Keratinocyte (primary cell): ENCODE measurements at places on chromosomes 1 and 21. TPM values are rescaled to one million over a fixed set of nuclear protein-coding genes. Genes with fewer than 3 reads are reported as not detected.

The ETV3 gene
- polyA plus RNA-seq = 16.7 to 22.3 TPM (median 21.2 TPM) in 3 replicates

The TSPAN1 gene
- polyA plus RNA-seq = 312 to 376 TPM (median 362 TPM) in 3 replicates

The C1orf87 gene
- polyA plus RNA-seq = not detected in 3 replicates

The B4GALT2 gene
- polyA plus RNA-seq = 39.6 to 60.7 TPM (median 50.4 TPM) in 3 replicates

The ZNF669 gene
- 3.8 to 4.5 TPM (median 4.5 TPM) in 3 replicates for polyA plus RNA-seq

The ADAMTS4 gene
- 0.22 to 0.36 TPM (median 0.35 TPM) in 3 replicates for polyA plus RNA-seq

The ADAMTSL4 gene
- polyA plus RNA-seq = 7.0 to 22.8 TPM (median 7.0 TPM) in 3 replicates

The FCAMR gene
- not detected in 3 replicates for polyA plus RNA-seq

The LCE3D gene
- polyA plus RNA-seq = 1.2 to 9.1 TPM (median 4.4 TPM) in 3 replicates

The NCAM2 gene
- polyA plus RNA-seq = 0.02 to 0.23 TPM (median 0.16 TPM) in 3 replicates

The SH2D2A gene
- 1.9 to 4.5 TPM (median 2.5 TPM) in 3 replicates for polyA plus RNA-seq

The SPRR2G gene
- 0.73 to 6.2 TPM (median 3.3 TPM) in 3 replicates for polyA plus RNA-seq

DNA sequence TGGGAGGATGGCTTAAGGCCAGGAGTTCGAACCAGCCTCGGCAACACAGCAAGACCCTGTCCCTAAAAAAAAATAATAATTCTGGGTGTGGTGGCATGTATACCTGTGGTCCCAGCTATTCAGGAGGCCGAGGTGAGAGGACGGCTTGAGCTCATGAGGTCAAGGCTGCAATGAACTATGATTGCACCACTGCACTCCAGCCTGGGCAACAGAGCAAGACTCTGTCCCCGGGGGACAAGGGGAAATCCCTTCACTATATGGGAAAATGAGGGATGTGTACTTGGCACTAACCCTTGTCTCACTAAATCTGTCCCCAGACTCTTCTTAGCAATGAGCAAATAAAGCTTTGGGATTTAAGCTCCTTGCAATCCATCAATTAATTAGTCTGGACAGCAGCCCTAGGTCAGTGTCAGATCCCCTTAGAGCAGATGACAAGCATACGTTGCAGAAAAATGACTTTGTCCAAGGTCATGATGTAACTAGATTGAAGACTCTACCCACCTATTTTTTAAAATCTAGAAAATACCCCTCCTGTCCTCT, 9.4 kb downstream of the KDM5B start:
- peaks cover 10% of the 10 kb centered on the region for H3K36me3 ChIP-seq
- DNase-seq = no peak
- no peak overlapping the region for H3K27ac ChIP-seq
- H3K27me3 ChIP-seq = no peaks in the 10 kb centered on the region

- H3K27ac ChIP-seq = no peak overlapping the region
- H3K4me3 ChIP-seq = no peak overlapping the region
- H3K4me1 ChIP-seq = peaks cover 12% of the 10 kb centered on the region
- H3K36me3 ChIP-seq = no peaks in the 10 kb centered on the region
- H3K27me3 ChIP-seq = no peaks in the 10 kb centered on the region
- DNase-seq = no peak
Observed at GRCh38 chr1:48931506-48932192, 155.0 kb upstream of the BEND5 start.

DNA sequence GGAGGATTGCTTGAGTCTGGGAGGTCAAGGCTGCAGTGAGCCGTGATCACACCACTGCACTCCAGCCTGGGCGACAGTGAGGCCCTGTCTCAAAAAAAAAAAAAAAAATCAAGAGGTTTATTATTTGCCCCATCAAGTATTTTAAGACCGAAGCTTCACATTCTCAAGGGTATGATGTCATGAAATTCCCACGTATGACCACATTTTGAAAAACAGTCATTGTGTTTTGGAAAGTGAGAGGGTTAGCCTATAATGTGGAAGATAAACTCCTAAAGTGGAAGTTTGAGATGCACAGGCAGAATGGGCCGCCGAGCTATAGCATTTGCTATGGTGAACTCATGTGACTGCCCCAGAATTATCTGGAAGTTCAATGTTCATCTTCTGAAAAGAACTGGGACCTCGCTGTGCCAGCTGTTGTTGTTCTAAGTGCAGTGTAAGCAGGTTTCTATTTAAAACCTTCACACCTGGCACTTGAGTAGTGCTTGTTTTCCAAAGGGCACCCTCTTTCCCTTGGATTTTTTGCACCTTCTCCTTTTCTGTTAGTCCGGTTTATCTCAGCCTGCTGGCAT, 96.9 kb upstream of the SLC25A33 start:
- no peak overlapping the region for H3K27ac ChIP-seq
- H3K4me1 ChIP-seq = peaks cover 49% of the 10 kb centered on the region
- no peak overlapping the region for H3K4me3 ChIP-seq
- no peak for DNase-seq
- no peaks in the 10 kb centered on the region for H3K36me3 ChIP-seq
- no peaks in the 10 kb centered on the region for H3K27me3 ChIP-seq

- H3K27me3 ChIP-seq = peaks cover 9% of the 10 kb centered on the region
- no peaks in the 10 kb centered on the region for H3K36me3 ChIP-seq
- no peak overlapping the region for H3K4me3 ChIP-seq
Observed at GRCh38 chr21:37530901-37531351, 164.4 kb downstream of the DYRK1A start.

- H3K4me3 ChIP-seq = peak overlapping the region; percentile 78
- peaks cover 18% of the 10 kb centered on the region for H3K4me1 ChIP-seq
- no peaks in the 10 kb centered on the region for H3K27me3 ChIP-seq
- DNase-seq = no peak
- peak overlapping the region; percentile 81 for H3K27ac ChIP-seq
Observed at GRCh38 chr1:227733751-227734545, 1.2 kb downstream of the JMJD4 start.

DNA sequence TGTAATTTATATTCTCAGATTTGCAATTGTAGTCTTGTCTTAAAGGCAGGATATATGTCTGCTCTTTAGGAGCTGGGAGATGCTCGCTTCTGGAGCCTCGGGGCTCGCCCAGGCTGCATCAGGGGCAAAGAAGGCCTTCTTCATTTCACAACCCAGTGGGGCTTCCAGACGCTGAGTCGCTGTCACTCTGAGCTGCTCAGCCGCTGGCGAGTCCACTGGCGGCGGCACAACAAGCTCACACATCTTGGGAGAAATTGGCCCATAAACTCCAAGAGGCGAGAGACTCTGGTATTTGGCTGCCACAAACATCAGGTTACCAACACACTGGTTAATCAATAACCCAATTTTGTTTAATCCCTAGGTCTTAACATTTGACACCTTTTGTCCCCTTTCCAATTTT, 216.6 kb downstream of the ATG4C start:
- no peaks in the 10 kb centered on the region for H3K4me1 ChIP-seq
- peaks cover 9% of the 10 kb centered on the region for H3K27me3 ChIP-seq
- no peak for DNase-seq
- H3K36me3 ChIP-seq = no peaks in the 10 kb centered on the region
- no peak overlapping the region for H3K27ac ChIP-seq
- no peak overlapping the region for H3K4me3 ChIP-seq

DNA sequence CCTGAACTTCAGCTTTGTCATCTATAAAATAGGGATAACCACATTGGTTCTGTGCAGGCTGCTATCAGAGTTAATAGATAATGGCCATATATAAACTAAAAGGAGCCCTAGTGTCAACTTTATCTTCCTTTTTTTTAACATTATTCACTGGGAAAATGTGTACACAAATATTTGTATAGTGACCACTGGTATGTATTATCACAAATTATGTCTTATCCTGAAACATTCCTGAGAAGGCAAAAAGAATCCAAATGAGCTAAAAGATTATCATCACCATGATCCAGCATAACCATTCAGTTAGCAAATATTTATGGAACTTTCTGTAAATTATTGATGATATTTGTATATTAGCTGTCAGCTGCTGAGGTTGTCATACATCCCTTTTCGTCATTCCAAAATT, 16.6 kb downstream of the ANGPTL3 start:
- no peak for DNase-seq
- H3K4me3 ChIP-seq = no peak overlapping the region
- H3K36me3 ChIP-seq = no peaks in the 10 kb centered on the region
- H3K4me1 ChIP-seq = no peaks in the 10 kb centered on the region
- H3K27me3 ChIP-seq = no peaks in the 10 kb centered on the region

- DNase-seq = no peak
- H3K4me1 ChIP-seq = peaks cover 3% of the 10 kb centered on the region
- no peak overlapping the region for H3K27ac ChIP-seq
- H3K27me3 ChIP-seq = no peaks in the 10 kb centered on the region
- peaks cover 10% of the 10 kb centered on the region for H3K36me3 ChIP-seq
- H3K4me3 ChIP-seq = no peak overlapping the region
Observed at GRCh38 chr1:151158326-151158725, 1.9 kb downstream of the TNFAIP8L2 start.

DNA sequence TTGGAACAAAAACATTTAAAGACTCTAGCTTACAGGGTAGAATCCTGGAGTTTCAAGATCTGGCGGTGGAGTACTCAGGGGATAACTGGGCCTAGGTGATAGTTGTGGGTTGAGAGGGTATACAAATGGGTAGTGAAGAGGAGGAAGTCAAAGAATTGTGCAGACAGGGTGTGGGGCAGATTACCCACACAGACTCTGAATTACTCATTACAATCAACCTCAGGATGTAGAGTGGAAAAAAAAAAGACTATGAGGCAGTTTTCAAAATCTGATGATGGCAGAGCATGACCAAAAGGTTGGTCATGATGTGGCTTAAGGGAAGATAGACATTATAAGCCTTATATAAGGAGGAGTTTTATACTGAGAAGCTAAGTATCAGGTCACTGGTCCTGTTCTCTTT, 44.1 kb upstream of the GLIS1 start:
- no peaks in the 10 kb centered on the region for H3K27me3 ChIP-seq
- H3K36me3 ChIP-seq = peaks cover 4% of the 10 kb centered on the region
- H3K4me1 ChIP-seq = no peaks in the 10 kb centered on the region
- H3K27ac ChIP-seq = no peak overlapping the region
- H3K4me3 ChIP-seq = no peak overlapping the region

- H3K27ac ChIP-seq = peak overlapping the region; percentile 40
- no peak for DNase-seq
- H3K4me3 ChIP-seq = no peak overlapping the region
- peaks cover 14% of the 10 kb centered on the region for H3K36me3 ChIP-seq
- no peaks in the 10 kb centered on the region for H3K27me3 ChIP-seq
Observed at GRCh38 chr21:25967181-25967900, 203.2 kb downstream of the APP start.

DNA sequence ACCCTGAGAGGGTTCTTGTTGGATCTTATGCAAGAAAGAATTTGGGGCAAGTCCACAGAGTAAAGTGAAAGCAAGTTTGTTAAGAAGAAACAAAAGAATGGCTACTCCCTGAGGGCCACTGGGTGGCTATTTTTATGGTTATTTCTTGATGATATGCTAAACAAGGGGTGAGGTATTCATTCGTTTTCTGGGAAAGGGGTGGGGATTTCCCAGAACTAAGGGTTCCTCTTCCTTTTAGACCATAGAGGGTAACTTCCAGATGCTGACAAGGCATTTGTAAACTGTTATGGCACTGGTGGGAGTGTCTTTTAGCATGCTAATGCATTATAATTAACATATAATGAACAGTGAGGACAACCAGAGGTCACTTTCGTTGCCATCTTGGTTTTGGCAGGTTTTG, 18.2 kb upstream of the IFI6 start:
- H3K4me3 ChIP-seq = no peak overlapping the region
- no peaks in the 10 kb centered on the region for H3K36me3 ChIP-seq

DNA sequence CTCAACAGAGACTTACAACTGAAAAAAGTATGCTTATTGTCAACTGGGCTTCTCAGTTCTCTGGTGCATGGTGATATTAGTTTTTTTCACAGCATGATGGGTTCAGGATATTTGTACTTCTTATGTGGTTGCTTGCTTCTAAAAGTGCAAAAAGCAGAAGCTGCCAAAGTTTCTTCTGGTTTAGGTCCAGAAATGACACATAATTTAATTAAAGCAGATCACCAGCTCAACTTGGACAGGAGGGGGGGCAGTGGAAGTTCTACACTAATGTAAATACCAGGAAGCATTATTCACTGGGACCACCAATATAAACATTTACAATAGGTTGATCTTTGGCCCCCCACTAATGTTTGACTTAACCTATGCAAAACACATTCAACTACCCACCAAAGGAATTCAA, 354.8 kb upstream of the BRINP3 start:
- no peaks in the 10 kb centered on the region for H3K36me3 ChIP-seq
- H3K4me3 ChIP-seq = no peak overlapping the region
- no peaks in the 10 kb centered on the region for H3K27me3 ChIP-seq
- no peak for DNase-seq

- H3K4me3 ChIP-seq = no peak overlapping the region
- no peak for DNase-seq
- H3K36me3 ChIP-seq = no peaks in the 10 kb centered on the region
- H3K4me1 ChIP-seq = no peaks in the 10 kb centered on the region
Observed at GRCh38 chr1:228218513-228219244, 10.8 kb downstream of the OBSCN start.

DNA sequence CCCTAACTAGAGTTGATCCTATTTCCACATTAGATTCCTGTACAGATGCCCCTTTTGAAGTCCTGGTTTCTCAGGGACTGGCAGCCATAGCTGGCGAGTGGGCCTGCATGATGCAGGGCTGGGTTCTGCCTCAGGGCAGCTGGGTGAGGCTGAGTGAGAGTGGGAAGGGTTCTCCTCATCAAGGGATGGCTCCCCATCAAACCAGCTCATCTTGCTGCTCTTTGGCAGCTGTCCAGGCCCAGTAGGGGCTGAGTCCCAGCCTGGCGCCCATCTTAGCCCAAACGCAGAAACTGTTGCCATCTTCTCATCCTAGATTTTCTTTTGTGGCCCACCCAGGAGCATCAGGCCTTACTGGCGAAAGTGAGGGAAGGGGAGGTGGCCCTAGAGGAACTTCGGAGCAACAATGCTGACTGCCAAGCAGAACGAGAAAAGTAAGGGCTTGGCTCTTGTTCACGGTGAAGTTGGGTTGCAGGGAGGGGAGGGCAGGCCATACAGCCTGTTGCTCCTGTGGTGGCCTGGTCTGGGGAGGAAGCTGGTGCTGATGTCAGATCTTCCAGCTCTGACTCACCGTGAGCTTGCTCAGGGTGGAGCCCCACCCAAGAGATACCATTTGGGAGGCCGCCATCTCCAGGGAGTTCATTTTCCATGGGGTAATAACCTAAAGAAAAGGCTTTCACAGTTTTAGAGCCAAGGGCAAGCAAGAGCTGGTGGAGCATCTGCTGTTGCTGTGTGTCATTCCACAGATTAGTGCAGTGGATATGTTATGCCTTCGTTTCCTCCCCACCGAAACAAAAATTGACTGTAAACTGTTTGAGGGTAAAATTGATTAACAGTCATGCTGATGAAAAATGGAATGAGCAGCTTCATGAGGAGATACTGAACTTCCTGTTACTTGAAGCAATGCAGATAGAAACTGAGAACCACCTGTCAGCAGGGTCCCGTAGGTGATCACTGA, 34.7 kb downstream of the TUFT1 start:
- peaks cover 60% of the 10 kb centered on the region for H3K36me3 ChIP-seq
- peak; percentile 55 for DNase-seq
- H3K4me1 ChIP-seq = peaks cover 65% of the 10 kb centered on the region
- no peaks in the 10 kb centered on the region for H3K27me3 ChIP-seq
- no peak overlapping the region for H3K4me3 ChIP-seq

- H3K27ac ChIP-seq = no peak overlapping the region
- DNase-seq = no peak
- no peak overlapping the region for H3K4me3 ChIP-seq
- peaks cover 4% of the 10 kb centered on the region for H3K4me1 ChIP-seq
- H3K27me3 ChIP-seq = no peaks in the 10 kb centered on the region
- H3K36me3 ChIP-seq = no peaks in the 10 kb centered on the region
Observed at GRCh38 chr1:196209265-196209664, 399.0 kb downstream of the KCNT2 start.

GRCh38 chr1:55309053-55309452, 93.9 kb upstream of the USP24 start:
- H3K4me1 ChIP-seq = peaks cover 12% of the 10 kb centered on the region
- no peak overlapping the region for H3K4me3 ChIP-seq
- H3K27ac ChIP-seq = no peak overlapping the region
- no peak for DNase-seq
